Body of pancreas (tissue), 4 donors: ENCODE measurements at places on chromosomes 16 and 17. TPM values are rescaled to one million over a fixed set of nuclear protein-coding genes. Genes with fewer than 3 reads are reported as not detected.

Gene CES3
- total RNA-seq = 5.6 TPM

Gene WNT3
- total RNA-seq = 0.26 TPM

Gene HAP1
- total RNA-seq = 0.52 TPM

Gene OR1F1
- total RNA-seq = not detected

Gene AIPL1
- total RNA-seq = not detected

DNA sequence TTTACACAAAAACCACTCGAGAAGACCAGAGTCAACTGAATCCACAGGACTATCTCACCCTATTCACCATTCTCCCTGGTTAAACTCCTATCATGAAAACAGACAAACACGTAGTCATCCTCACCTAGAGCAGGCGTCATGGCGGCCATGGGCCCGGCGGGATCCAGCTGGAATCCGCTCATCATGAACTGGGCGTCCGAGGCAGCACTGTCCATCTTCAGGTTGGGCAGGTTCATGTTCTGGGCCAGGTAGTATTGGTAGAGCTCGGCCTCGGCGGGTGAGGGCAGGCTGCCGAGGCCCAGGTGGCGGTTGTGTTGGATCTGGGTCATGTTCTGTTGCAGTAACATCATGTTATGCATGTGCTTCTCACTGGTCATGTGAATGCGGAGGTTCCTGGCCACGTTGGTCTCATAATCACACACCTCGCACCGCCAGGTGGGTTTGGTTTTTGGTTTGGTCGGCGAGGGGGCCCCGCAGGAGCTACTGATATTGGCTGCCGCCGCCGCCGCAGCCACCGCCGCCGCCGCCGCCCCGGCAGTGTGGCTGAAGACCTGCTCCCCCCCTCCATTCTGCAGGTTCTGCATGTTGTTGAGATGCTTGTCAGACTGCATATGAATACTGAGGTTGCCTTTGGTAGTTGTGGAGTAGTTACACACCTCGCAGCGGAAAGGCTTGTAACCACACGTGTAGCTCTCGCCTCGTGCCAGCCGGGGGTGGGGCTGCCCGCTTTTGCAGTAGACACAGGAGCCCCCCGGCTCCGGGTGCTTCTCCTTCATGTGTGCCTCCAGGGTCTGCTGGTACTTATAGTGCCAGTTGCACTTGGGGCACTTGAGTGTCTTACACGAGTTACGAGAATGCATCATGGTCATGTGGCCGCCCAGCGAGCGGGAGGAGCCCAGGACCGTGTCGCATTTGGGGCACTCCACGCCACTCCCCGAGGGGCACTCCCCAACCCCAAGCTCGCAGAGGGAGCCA lies 90.3 kb downstream of the ZFHX3 start:
- H3K36me3 ChIP-seq = no peaks in the 10 kb centered on the region
- no peak overlapping the region for H3K27ac ChIP-seq
- no peak overlapping the region for H3K4me3 ChIP-seq
- no peak for DNase-seq

DNA sequence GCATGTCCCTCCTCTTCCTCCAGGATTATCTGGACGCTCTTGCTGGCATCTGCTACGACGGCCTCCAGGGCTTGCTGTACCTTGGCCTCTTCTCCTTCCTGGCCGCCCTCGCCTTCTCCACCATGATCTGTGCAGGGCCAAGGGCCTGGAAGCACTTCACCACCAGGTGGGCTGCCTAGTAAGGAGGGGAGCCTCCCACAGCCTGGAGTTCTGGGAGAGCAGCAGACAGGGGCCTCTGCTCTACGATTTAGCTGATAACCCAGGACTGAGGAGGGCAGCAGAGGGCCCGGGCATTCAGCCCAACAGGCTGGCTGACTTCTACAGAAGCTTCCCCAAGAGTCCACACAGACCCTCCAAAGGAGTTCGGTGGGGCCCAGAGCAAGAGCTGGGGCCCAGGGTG lies 21.8 kb upstream of the DNAI2 start:
- H3K27me3 ChIP-seq = no peaks in the 10 kb centered on the region
- no peak overlapping the region for H3K4me3 ChIP-seq
- no peak for DNase-seq
- no peaks in the 10 kb centered on the region for H3K4me1 ChIP-seq
- no peaks in the 10 kb centered on the region for H3K36me3 ChIP-seq

- peak overlapping the region; percentile 22 for H3K4me3 ChIP-seq
- no peaks in the 10 kb centered on the region for H3K27me3 ChIP-seq
- no peaks in the 10 kb centered on the region for H3K36me3 ChIP-seq
- H3K4me1 ChIP-seq = peaks cover 32% of the 10 kb centered on the region
- DNase-seq = peak; percentile 53
- H3K27ac ChIP-seq = peak overlapping the region; percentile 60
Measured at GRCh38 chr17:7403043-7403726, 712 bp downstream of the TMEM256 start.

DNA sequence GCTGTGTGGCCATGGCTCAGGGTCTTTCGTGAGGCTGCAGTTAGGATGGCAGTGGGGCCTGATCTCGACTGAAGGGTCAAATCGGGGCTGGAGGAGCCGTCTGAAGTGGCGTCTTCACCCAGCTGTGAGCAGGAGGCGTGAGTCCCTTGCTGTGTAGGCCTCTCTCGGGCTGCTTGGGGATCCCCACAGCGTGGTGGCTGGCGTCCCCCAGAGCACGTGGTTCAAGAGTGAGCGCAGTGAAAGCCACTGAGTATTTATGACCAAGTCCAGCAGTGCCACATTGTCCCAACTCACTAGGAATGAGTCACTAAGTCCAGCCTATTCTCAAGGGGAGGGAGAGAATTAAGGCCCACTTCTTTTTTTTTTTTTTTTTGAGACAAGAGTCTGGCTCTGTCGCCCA lies 11.7 kb upstream of the TCF25 start:
- no peak overlapping the region for H3K27ac ChIP-seq
- no peaks in the 10 kb centered on the region for H3K27me3 ChIP-seq
- peaks cover 6% of the 10 kb centered on the region for H3K4me1 ChIP-seq
- no peaks in the 10 kb centered on the region for H3K36me3 ChIP-seq
- H3K4me3 ChIP-seq = no peak overlapping the region
- no peak for DNase-seq

DNA sequence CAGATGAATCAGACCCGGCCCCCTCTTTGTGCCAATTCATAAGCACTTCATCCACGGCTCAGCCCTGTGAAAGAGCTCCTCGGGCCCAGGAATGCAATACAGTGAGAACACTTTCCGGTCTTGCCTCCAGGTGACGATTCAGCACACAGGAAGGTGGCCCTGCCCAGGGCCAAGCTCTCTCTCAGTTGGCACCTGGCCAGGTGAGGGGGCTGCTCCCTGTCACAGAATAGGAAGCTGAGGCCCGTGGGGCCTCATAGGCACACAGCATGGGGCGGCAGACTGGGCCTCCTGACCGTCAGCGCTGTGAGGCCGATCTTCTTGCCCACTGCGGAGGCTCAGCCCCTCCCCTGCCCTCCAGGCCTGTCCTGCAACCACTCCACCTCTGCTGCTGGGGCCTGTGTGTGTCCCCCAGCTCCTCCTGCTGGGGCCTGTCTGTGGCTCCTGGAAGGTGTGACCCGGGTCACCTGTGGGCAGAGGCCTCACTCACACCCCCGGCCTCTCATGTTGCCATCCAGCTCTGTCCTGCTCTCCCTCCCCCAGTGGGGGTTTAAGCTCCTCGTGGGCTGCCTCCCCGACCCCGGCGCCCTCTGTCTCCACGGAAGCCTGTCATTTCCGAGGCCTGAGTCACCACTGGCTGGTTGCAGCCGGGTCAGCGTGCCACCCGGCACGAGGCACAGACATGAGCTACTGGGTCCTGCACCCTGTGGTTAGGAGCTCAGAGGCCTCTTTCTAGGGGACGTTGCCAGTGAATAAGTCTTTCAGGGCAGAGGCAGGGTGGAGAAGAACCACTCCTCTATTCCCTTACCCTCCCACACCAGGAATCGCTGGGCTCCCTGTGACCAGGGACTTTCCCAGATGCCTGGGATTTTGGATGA lies 114.4 kb downstream of the SEC14L1 start:
- no peaks in the 10 kb centered on the region for H3K27me3 ChIP-seq
- H3K27ac ChIP-seq = no peak overlapping the region
- no peaks in the 10 kb centered on the region for H3K36me3 ChIP-seq
- peak; percentile 29 for DNase-seq

DNA sequence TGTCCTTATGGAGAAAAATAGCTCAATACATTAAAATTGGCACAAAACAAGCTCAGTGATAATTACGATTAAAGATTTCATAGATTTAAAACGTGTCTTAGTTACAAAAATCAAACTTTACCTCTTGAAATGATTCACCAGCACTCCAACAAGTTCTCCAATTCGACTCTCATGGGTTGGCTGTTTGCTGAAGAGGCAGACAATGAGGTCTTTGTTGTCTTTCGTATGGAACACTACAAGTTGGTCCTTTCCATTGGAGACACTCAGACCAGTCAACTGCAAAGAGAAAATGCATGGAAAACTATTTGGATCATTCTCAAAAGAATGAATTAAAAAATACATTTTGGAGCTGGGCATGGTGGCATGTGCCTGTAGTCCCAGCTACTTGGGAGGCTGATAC lies 118.2 kb downstream of the CDK5R1 start:
- no peaks in the 10 kb centered on the region for H3K27me3 ChIP-seq
- no peak overlapping the region for H3K4me3 ChIP-seq

DNA sequence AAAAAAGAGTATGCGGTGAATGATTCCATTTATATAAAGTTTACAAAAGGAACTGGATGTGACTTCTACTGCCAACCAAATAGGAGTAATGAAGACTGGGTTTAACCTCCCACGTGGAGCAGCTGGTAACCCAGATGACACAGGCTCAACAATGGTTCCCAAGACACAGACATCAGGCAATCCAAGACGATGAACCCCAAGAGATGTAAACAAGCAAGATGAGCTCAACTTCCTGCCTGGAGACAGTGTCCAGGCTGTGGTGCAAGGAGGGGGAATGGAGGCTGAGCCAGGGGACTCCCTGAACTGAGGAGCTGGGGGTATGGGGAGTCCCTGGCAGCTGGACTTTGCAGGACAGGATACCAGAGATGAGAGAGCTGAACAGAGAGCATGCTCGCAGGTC lies 104.7 kb downstream of the LITAF start:
- no peaks in the 10 kb centered on the region for H3K36me3 ChIP-seq
- no peak for DNase-seq
- no peaks in the 10 kb centered on the region for H3K27me3 ChIP-seq
- no peak overlapping the region for H3K27ac ChIP-seq
- H3K4me1 ChIP-seq = no peaks in the 10 kb centered on the region

- H3K4me3 ChIP-seq = no peak overlapping the region
- H3K4me1 ChIP-seq = no peaks in the 10 kb centered on the region
- no peak overlapping the region for H3K27ac ChIP-seq
- DNase-seq = no peak
- no peaks in the 10 kb centered on the region for H3K27me3 ChIP-seq
Measured at GRCh38 chr17:22128723-22129122, 436.4 kb downstream of the KCNJ18 start.

DNA sequence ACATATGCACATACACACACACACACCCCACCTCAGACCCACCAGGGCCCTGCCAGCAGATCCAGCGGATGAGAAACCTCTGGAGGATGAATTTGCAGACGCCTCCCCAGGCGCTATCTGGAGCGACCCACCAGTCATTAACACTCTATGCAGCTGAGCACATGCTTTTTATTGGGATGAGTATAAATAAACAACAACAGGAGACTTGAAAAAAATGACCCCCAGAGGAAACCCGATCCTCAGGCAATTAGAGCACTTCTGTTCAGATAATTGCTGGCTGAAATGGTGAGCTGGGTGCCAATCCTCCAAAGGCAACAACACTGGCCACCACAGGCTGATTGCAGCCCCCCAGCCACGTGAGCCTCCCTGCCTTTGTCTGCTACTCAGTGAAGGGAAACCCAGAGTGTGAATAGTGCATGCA lies 32.9 kb downstream of the DYNLRB2 start:
- no peaks in the 10 kb centered on the region for H3K36me3 ChIP-seq
- no peak for DNase-seq
- no peak overlapping the region for H3K4me3 ChIP-seq
- no peak overlapping the region for H3K27ac ChIP-seq
- H3K27me3 ChIP-seq = no peaks in the 10 kb centered on the region

DNA sequence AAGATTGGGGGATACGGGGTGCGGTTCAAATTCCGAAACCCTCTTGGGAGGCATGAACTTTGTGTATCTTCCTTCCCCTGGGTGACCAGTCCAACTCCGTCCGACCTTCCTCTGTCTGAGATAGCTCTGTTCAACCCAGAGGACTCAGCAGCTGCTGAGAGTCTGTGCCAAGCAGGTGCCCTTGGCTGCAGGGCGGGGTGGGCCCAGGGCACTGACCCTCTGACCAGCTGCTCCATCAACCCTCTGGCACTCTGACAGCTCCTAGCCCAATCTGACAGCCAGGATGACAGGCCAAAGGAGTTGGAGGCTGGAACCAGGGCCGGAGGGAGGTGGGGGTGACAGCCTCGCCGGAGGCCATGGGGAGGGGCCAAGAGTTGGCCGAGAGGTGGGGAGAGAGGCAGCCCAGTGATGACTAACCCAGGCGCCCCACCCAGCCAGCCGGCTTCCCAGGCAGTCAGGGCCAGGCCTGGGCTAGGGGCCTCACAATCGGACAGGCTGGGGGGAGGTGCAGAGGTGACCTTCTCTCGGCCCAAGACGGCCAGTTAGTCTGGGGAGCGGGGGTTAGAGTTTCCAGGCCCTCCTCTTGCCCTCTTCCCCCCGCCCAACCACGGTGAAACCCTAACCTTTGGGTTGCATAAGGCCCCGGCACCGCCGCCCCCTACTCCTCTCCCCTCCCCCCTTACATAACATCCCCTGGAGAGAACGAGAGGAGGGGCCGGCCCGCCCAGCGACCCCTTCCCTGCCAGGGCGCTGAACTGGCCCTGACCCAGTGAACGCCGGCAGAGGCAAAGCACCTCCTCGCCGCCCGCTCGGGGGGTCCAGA lies 5.0 kb upstream of the TLCD2 start:
- H3K27me3 ChIP-seq = no peaks in the 10 kb centered on the region
- H3K36me3 ChIP-seq = no peaks in the 10 kb centered on the region
- DNase-seq = peak; percentile 90
- peak overlapping the region; percentile 98 for H3K4me3 ChIP-seq
- peaks cover 43% of the 10 kb centered on the region for H3K4me1 ChIP-seq

DNA sequence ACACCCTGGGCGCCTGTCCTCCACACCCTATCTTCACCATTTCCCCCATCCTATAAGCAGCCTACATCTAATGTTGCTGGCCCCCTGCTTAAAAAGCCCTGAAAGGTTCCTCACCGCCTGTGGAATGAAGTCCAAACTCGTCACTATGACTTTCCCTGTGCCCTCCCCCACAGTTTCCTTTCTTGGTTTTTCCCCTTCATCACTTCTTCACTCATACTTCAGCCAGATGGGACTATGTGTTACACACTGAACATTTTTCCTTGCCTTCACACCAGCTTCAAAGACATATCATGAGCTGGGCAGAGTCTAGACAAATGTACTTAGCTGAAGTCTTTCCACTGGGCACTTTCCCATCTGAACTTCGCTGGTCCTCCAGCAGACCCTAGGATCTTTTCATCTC lies 1.5 kb upstream of the MARCHF10 start:
- no peaks in the 10 kb centered on the region for H3K27me3 ChIP-seq
- peaks cover 10% of the 10 kb centered on the region for H3K4me1 ChIP-seq
- DNase-seq = no peak
- H3K27ac ChIP-seq = no peak overlapping the region
- no peaks in the 10 kb centered on the region for H3K36me3 ChIP-seq
- H3K4me3 ChIP-seq = no peak overlapping the region
